ENCODE measurements at places on chromosomes 3 and 15. TPM values are rescaled to one million over a fixed set of nuclear protein-coding genes. Genes with fewer than 3 reads are reported as not detected.

GRCh38 chr3:131431754-131432153, 50.2 kb downstream of the NUDT16 start:
- DNase-seq = no peak

CTXN2 gene
- not detected for polyA plus RNA-seq

GRCh38 chr3:70982700-70983140, 600.8 kb downstream of the FOXP1 start:
- peak; percentile 86 for DNase-seq

DNA sequence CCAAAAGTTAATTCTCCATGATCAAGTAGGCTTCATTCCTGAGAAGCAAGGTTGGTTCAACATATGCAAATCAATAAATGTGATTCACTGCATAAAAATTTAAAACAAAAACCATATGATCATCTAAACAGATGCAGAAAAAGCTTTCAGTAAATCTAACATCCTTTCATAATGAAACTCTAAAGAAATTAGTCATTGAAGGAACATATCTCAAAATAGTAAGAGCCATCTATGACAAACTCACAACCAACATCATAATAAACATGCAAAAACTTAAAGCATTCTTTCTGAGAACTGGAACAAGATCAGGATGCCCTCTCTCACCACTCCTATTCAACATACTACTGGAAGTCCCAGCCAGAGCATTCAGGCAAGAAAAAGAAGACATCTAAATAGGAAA, 254.1 kb downstream of the AGBL1 start:
- DNase-seq = no peak

DNA sequence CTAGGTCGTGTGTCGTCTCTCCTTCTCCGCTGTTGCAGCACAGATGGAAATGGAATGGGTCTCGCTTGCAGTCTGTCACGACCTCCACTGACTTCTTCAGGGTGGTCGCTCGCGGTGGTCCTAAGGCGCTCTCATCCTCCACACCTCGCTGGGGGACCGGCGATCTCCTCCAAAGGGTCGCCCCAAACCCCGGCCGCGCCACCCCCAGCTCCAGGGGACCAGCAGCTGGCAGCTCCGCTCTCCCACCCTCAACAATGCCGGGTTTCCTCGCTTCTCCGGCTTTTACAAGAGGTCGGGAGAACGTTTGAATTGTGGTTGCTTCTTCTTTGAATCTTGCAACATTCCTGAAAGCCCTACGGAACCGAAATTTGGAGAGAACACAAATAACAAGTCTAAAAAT, 25.9 kb downstream of the SERP1 start:
- DNase-seq = no peak

GRCh38 chr3:140128631-140129030, 193.6 kb downstream of the CLSTN2 start:
- peak; percentile 11 for DNase-seq

PRR23C gene
- not detected for polyA plus RNA-seq

All from IMR-90 (cell line).